ENCODE measurements at places on chromosomes 5 and 9.

GRCh38 chr9:99092643-99093491, 12.0 kb upstream of the TGFBR1 start:
- DNase-seq = no peak

DNA sequence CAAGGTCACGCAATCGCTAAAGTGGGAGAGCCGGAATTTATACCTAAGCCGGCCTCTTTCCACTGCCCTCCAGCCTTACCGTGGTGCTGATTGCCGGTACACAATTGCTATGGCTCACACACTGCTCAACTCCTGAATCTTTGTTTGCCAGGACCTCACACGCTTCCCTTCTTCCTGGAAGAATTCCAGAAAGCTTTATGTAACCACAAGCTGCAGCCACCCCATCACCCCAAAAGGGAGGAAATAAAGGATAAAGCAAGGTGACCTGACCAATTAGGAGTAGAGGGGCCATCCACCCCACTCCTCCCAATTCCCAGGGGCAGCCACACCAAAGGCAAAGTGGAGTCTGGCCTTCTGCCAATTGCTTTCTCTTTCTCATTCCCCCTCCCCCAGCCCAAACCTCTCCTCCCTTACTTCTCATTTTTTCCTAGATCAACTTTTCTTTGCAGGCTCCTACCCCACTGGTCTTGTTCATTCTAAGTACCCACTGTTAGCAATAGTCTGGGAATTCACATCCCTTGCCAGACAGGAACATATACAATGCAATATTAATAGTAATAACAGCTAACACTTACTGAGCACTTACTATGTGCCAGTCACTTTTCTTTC, 18.0 kb upstream of the CDC23 start:
- DNase-seq = no peak

- DNase-seq = no peak
Observed at GRCh38 chr5:57435701-57436134, 46.9 kb downstream of the ACTBL2 start.

DNA sequence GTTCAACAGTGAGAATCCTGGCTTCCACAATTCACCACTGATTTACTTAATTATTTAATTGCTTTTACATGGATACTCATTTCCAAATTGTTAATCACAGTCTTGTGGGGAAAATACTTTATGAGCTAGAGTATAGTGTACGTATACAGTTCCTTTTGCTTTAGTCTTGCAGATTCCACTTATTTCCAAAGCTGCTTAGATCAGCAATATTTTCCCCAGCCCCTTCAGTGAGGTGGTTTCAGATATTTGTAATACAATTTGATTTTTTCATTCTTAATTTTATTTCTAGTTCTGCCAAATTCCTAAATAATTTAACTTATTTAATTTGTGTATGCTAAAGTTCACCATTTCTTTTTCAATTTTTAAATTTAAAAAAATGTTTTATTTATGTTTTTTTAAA, 40.3 kb upstream of the GABRA6 start:
- DNase-seq = no peak

DNA sequence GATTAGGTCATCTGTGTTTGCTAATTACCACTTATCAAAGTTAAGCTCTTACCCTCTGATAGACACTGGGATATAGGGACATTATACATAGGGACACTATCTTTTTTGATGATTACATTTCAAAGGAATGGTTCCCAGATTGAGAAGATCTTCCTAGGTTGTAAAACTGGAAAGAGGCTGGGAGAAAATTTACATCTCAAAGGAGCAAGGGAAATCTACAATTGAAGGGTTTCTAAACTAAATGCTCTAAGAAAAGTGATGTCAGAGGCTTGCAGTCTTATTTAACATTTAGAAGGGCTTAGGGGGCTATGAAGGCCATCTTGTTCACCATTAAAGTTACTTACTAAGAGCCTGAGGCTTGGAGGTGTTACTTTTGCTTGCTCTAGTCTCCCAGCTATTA, 242.8 kb downstream of the PRR16 start:
- DNase-seq = no peak

GRCh38 chr5:103391659-103392058, 133.1 kb downstream of the MACIR start:
- no peak for DNase-seq

DNA sequence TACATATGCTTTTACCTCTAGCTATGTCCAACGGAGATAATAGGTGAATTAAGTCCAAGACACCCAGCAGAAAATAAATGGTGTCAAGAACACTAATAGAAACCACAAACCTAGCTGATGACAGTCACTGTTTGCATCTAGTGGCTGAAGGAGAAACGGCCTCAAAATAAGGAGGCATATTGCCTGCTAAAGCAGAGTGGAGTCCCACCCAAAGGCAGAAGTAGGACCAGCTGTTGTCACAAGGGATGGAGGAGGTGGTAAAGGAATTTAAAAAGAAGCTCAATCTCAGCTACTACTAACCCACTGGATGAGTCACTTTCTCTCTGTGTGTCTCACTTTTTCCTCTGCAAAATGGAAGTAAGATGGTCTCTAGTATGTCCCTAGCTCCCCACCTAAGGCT, 224.3 kb downstream of the GRIA1 start:
- no peak for DNase-seq

DNA sequence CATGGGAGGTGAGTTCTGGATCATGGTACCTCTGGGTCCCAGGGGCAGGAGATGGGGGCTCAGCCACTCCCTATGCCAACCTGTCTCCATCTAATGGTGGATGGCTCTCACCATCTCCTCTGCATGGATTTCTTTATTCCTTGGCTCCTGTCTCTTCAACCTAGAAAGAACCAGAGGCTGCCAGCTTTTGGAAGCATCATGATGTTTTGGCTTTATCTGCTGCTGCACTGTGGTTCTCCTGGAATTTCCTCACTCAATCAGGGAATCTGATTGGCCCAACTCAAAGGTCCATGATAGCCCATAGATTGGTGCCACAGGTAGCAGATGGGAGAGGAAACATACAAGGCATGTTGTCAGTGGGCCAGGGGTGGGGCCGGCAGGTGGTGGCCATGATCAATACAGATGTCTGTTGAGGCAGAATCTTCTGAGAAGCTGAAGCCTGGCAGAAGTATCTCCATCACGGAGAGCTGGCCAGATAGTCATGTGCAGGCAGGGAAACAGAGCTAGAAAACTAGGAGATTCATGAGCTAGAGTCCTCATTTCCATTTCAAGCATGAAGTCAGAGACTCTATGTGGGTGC, 158.2 kb downstream of the MACROH2A1 start:
- DNase-seq = no peak

- no peak for DNase-seq
Observed at GRCh38 chr9:82154573-82154972, 166.0 kb downstream of the SPATA31D1 start.

DNA sequence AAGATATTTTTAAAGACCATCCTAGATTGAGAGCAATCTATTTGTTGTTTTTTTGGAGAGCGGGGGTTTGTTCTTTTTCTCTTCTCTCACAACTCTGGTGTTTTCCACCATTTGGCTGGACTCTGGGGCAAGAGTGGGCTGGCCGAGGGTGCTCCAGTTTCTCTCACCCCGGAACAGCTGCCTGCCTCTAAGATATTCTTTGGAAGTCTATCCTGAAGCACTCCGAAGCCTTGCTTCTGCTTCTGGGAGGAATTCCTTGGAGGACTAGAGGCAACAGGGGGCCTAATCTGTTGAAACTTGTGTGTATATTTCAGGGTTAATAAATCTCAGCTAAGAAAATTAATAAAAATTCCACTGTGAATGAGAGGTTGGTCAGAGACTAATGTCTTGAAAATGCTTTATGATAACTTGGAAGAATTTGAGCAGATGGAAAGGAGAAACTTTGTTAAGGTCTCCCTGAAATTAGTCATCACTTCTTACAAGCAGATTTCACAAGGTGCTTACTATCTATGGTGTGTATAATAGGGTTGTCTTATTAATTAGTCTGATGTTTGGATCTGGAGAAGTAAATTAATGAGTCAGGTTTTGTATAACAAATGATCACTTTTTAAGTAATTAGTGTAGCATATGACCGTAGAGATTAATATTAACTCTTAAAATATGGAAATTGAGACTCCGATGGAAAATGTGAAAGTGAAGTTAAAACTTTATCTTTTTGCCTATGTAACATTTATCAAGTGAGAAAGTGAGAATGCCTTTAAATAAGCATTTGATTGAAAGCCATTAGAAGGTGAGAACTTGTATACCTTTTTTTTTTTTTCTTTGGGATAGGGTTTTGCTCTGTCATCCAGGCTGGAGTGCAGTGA, 4.0 kb downstream of the MAN2A1 start:
- DNase-seq = no peak

- no peak for DNase-seq
Observed at GRCh38 chr5:17604951-17605350, 968 bp downstream of the TAF11L11 start.

DNA sequence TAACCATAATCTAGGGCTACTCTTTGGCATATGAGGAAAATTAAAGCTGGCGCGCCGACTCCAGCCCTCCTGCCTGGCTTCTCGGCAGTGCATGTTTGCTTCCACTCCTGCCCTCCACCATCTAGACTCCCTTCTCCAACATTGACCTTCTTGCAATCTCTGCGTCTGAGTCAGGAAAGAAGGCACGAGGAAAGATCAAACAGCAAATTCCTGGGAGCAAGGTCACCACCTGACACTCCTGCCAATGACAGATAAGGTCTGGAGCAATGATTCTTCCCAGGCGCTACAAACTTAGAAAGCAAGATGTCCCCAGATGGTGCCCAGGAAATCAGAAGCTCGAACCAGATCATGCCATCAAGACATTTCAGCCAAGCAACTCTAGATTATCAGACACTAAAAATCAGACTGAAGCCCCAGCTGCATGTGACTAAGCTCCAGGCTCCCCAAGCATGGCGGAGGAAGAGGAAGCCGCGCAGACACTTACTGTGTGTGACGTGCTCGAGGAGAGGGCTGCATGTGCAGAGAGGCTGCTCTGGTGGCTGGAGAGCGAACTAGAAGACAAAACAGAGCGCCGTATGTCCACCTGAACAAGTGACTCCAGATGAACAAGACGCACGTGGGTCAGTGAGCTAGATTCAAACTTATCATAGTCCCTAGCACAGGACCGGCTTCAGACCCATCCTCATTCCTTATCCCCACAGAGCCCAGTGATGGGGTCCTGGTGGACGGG, 115.3 kb downstream of the UBE2R2 start:
- no peak for DNase-seq

DNA sequence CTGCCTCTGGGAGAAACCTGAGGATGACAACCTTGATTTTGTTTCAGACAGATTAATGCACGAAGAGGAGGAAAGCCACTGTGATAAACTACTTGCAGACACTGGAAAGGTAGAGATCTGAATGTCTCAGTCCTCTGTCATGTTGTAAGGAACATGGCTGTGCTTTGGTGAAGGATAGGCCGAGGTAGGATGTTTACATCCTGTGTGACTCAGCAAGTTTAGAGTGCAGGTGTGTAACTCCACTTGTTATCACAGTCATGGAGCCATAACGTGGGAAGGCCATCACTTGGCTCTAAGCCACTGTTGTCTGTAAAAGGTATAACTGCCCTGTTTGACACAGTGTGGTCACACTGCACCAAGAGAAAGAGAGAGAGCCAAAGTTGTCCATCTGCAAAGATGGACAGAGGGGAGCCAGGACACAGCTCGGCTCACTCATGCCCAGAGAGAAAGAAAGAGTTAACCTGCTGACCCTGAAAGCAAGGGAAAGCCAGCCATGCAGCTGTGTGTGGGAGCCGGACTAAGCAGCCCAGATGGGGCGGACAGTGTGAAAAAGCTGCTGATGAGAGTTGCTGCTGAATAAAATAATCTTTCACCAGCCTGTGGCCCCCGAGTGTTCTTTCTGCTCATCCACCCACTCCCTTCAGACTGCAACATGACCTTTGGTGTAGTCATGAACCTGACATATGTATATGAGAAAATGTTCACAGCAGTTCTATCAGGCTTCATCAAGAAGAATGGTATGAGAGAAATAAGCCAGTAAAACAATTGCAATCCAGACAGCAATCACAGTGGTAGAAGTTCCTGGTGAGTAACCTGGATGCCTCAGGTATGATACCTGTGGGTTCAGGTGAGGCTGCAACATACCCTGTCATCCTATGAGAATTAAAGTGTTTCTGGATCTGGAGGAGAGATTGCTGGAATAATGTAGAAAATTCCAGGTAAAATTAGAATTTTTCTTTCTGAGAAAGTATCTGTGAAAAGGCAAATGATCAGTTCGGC, 115.9 kb downstream of the TARS1 start:
- no peak for DNase-seq

GRCh38 chr5:22710660-22711059, 142.5 kb downstream of the CDH12 start:
- DNase-seq = no peak

GRCh38 chr9:130303613-130304055, 38.1 kb downstream of the HMCN2 start:
- no peak for DNase-seq

- no peak for DNase-seq
Observed at GRCh38 chr5:298737-299125, 22.8 kb upstream of the AHRR start.

DNA sequence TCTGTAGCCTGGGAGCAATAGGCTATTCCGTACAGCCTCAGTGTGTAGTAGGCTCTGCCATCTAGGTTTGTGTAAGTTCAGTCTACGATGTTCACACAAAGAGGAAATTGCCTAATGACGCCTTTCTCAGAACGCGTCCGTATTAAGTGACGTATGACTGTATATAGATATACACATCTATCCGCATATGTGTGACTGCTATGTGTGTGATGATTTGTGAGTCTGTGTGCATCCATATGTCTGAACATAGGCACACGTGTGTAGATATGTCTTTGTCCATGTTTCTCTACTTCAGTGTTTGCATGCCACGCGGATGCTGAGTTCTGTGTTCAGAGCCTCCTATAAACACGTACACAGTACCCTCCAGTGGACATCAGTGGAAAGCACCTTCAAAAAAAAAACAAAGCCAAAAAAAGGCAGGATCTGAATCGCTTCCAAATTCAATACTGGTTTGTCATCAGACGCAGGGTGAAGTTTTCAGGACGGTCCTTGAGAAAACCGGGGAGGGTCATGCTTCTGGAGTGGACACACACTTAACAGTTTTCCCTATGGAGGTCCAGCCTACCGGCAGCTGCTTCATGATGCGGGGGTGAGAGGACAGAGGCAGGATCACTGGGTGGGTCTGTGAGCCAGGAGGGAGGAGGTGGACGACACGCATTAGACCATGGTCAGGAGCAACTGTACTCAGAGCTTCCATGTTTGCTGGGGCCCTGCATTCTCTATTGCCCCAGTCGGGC, 29.5 kb upstream of the ALDH1B1 start:
- DNase-seq = no peak

- no peak for DNase-seq
Observed at GRCh38 chr9:96646081-96646991, 8.8 kb downstream of the PRXL2C start.
